ENCODE measurements at places on chromosomes 6 and 20.

DNA sequence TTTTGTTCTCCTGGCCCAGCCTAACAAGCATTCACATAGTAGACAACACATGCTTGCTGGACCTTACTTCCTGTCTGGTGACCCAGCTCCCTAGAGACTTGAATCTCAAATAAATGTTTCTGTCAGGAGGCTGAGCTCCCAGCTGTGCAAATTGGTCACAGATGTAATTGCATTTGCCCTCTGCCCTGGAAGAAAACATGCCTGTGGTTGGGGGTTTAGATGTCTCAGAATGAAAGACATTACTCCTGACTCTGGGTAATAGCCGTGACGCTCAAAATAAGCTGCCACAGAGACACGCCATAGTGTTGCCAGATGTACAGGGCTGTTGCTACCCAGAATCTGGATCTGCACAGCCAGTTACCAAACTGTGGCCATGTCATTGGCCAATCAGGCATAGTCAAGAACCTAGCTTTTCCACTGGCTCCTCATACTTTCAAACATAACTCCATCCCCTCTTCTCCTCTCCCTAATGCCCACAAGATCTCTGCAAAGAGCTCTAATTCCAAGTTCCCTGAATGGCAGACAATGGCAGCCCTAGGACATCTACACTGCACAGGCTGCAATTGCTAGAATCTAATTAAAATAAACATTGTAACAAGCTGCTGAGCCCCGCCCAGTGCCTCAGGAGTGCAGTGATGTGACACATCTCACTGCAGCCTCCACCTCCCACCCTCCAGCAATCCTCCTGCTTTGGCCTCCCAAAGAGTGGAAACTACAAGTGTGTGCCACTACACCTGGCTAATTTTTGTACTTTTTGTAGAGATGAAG lies 32.8 kb upstream of the GMPR start:
- no peak for DNase-seq

- DNase-seq = no peak
These were observed 19.7 kb upstream of the SCRT2 start for GRCh38 chr20:695165-695866.

DNA sequence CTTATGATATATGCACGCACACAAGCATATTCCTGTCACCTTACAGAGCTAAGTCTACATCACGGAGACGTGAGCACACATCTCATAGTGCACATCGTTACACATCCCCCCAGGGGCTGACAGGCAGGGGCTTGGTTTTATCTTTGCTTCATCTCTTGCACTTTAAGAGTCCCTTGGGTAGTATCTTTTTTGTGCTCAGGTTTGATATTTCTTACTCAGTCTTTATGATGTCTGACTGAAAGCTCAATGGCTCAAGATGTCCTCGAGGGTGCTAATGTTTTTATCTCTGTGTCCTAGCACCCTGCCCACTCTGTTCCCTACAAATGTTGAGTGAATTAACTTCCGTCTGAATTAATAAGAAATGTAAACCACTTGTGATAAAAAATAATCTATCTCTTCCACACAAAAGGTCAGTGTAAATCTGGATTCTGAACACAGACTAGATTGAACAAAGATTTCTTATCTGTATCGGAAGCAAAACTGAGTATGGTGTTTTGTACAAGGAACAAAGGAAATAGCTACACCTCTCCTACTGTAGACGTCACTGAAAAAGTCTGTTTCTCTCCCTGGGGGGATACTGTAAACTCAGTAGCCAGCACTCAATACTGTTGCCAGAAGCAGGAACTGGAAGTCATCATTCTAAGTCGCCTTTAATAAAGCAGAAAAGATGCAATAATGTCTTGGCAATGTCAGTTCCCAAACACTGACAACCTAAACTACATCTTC lies 195.1 kb downstream of the PRKN start:
- no peak for DNase-seq

DNA sequence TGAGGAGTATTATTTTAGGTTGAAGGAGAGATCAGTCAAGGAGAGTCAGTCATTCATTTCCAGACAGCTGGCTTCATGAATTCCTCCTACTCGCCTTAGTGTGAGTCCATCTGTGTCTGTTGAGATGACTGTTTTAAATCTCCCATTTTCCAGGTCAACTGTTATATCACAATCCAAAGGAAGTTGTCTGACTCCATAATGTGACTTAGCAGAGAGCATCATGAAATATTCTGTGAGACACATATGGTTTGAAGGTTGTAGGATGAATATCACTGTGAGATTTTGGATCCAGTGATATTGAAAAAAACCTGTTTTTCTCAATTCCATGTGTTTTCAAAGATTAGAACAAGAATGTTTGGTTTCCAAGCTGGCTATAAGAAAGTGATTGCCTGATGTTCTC lies 530.2 kb upstream of the MAN1A1 start:
- DNase-seq = no peak

DNA sequence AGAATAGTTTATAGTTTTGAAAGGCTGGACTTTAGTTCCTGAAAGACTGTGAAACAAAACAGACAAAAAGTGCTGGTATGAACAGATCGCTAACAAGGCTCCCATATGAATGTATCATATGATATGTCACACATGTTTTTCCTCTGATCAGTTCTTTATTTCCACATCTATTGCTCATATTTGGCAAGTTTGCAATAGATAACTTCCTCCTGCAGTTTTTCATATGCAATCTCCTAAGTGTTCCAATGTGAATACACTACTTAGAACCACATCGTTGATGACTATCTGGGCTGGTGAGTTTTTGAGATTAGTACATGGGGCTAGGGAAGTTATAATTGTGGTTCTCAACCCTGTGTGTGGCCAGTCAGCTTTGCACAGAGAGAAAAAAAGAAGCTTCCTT lies 23.1 kb downstream of the CRYBG1 start:
- no peak for DNase-seq

DNA sequence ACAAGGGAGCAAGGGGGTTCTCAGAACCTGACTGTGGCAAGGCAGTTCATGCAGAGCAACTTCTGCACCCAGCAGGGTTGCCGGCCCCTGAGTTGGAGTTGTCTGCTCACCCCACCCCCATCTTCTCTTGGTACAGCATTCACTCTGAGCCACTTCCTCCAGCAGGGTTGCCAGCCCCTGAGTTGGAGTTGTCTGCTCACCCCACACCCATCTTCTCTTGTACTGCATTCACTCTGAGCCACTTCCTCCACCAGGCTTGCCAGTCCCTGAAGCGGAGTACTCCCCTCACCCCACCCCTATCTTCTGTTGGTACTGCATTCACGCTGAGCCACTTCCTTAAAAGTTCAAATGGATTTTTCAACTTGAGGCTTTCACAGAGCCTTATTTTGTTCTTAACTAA lies 79.7 kb upstream of the SYNDIG1 start:
- DNase-seq = peak; percentile 73

GRCh38 chr20:13158369-13158768 lies 62.7 kb upstream of the ISM1 start:
- DNase-seq = no peak

DNA sequence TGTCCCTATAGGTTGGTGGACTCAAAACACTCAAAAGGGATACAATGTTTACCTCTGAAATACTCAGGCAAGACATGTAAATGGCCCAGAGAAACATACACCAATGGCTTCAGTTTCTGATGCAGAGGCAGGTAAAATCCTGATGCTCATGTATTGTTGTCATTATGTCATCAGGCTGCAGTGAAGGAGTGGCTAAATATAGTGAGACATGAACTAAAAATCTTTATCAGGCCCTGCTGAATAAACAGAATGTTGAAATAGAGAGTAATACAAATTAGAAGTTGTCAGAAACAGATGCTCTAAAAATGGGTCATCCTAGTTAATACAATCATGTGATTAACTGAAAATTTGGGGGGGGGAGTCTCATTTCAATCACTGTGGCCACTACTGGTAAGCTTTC lies 20.4 kb downstream of the PTPRK start:
- DNase-seq = no peak

- DNase-seq = peak; percentile 23
These were observed 142.5 kb upstream of the HDDC2 start for GRCh38 chr6:125444006-125444923.

GRCh38 chr20:49990271-49990720 lies 7.5 kb downstream of the SNAI1 start:
- peak; percentile 45 for DNase-seq

DNA sequence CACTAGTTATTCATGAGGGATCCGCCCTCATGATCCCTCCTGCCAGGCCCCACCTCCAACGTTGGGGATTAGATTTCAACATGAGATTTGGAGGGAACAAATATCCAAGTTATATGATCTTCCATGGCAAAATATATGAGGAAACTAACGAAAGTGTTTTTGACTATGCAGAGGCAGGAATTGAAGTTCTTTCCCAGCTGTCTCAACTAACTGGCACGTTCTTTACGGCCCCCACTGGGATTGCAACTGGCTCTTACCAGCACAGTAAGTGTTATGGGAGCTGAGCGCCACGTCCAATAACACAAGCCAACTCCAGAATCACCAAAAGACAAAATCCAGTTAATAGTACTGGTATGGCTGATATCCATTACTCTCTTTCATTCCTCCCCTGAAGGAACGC lies 66.6 kb downstream of the ECT2L start:
- no peak for DNase-seq

DNA sequence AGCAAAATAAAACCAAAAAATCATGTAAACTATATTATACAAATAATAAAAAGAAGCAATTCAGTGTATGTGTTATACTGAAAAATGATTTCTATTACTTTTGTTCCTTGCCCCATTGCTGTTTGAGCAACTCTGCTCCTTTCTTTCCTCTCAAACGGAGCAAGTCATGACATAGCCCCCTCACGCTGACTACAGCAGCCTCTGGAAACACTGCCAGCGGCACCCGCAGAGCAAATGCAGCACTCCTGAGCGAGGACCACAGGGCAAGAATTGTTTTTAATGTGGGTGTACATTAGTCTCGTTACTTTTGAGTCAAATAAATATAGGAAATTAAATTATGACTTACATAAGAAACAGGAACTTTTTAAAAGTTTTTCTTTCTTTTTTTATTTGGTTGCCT lies 350.1 kb upstream of the HSF2 start:
- no peak for DNase-seq

DNA sequence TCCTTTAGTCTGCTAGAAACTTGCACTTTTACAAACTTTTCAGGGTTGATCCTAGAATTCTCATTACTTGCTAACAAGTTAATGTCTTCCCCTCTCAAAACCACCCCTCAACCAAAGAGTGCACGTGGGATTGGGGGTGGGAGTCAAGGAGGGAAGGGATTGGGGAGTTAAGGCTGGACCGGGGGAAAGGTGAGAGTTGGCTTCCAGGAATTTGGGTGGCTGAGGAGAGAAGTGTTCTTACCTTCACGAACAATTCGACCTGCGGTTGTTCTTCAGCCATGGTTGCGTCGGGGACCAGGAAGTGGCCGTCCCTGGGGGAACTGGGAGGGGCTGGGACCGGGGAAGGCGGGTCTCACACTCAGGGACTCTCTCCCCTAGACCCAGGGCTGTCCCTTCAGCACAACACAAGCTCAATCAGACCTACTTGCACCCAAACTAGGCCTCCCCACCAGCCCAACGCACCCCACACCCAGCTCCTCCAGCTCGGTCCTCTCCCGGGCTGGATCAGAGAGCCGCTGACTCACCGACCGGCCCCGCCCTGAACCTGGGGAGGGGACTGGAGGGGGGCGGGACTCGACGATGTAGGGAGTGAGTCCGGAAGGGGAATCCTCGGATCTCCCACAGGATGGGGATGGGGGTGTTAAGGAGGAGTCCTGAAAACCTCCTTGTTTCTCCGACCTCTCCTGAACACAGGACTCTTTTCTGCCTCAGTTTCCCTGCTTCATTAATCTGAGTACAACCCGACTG lies at the start of gene CLIC1:
Gene CLIC1, minus strand, starts transcription at position 510 of the 747 bp plus-strand sequence. Its CDS starts 230 bp downstream, at position 280.
- DNase-seq = peak; percentile 33

DNA sequence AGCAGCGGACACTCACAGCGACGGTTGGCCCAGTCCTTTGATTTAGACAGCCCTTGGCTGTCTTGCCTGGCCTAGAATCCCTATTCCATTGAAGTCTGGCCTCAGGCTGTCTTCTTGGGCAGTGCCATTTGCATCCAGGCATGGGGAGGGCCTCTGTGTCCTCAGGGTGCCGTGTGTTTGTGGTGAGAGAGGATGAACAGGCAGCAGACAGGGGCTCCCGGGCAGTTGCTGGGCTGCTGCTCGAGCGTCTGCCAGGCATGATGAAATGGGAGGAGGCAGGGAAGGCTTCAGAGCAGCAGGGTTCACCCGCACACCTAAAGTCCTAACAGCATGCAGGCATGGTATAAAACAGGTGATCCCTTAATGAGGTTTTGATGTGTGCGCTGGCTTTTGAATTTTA lies 126.9 kb downstream of the SOBP start:
- no peak for DNase-seq

DNA sequence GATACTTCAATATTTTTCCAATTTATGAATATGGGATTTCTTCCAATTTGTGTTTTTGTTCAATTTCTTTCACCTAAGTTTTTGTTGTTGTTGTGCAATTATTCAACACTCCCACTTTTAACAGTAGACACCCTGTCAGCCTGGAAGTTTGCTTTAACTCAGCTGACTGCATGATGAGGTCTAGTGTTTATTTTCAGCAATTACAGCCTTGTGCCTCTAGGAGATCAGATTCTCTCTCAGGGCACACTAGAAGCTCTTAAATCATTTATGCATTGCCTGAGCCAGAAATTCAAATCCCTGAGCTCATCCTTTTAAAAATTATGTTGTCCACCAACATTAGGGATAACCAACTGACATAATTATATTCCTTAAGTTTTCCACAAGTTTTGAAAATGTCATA lies 85.7 kb downstream of the MRAP2 start:
- DNase-seq = no peak

GRCh38 chr20:5731753-5732366 lies 18.3 kb upstream of the SHLD1 start:
- no peak for DNase-seq

Data from globus pallidus (tissue), 1 donor.